NCI-H2171 (cell line): ENCODE measurements at places on chromosomes 2 and 18.
A peak's percentile ranks its signal among the peaks of the same experiment; 100 is the strongest.

DNA sequence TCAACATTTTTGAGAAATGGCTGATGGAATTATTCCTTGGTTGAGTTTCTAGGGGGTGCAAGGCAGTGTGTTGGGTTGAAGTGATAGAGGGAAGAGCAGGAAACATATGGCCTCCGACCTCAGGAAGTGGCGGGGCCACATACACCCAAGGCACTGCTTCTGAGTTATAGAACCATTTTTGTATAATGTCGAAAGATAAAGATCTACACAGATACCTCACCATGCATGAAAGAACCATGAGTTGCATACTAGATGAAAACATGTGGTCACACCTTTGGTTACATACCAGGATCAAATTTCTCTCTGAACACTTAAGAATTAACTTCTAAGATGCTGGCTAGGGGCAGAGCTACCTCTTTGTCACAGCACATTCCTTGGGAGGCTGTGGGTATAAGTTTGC lies 23.2 kb downstream of the LAMA3 start:
- DNase-seq = no peak

GRCh38 chr2:200376513-200377354 lies 70.2 kb downstream of the SPATS2L start:
- DNase-seq = no peak

DNA sequence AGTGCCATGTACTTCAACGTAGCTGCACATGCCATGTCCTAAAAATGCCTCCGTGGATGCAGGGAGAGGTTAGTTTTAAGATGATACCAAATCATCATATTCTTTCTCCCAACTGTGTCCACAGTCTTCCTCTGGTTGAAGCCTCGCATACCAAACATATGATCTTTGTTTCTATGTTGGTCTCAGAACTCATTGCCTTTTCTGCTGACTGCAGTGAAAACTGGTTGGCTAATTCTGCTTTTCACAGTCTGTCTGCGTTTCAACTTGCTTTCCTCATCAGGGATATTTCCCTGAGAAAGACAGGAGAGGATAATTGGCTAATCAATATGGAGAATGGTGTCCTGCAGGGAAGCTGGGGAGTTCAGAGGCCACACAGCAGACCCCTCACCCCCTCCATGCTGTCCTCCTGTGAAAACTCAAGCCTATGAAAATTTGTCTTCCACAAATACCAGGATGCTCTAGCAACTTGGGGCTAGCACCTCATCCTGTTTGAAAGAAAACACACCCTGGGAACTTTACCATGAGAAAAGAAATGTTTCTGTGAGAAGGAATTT lies 192.2 kb upstream of the PXDN start:
- DNase-seq = no peak

GRCh38 chr18:4510160-4510559 lies 55.1 kb upstream of the DLGAP1 start:
- DNase-seq = no peak

GRCh38 chr18:58400331-58400870 lies 228.5 kb downstream of the ALPK2 start:
- no peak for DNase-seq

- peak; percentile 1 for DNase-seq
Measured at GRCh38 chr2:62972601-62973000, 78.0 kb upstream of the OTX1 start.

- DNase-seq = no peak
Measured at GRCh38 chr2:84649487-84650142, 133.3 kb downstream of the DNAH6 start.

GRCh38 chr2:54549430-54549829 lies 93.3 kb downstream of the SPTBN1 start:
- no peak for DNase-seq

DNA sequence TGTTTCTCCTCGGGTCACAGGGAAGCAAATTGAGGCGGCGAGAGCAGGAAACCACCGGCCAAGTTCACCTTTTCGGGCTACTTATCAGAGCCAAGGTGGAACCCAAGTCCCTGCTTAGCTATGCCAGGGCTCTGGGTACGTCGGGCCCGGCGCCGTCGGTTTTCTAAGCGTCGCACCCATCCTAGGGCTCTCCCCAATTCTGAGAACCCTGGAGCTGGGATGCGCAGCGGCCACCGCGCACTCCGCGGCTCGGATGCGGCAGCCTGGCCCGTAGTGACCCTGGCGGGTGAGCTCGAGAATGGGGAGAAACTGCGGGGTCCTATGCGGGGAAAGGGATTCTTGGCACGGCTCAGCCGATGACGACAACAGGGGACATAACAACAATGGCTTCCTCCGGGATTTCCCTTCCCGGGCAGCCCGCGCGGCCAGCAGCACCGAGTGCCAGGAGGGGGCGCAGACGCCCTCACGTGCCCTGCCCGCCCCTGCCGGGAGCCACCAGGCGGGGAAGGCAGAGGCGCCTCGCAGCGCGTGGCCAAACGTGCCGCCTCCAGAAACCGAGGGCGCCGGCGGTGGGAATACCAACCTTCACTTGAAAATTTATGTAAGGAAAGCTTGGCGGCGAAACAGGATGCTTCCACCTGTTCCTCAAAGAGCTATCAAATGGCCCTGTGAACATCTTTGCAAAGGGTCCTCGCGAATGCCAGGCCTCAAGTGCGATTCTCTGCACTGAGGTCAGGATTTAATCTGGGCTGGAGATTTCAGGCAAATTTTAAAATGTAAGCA lies 2.1 kb upstream of the SLC30A3 start:
- peak; percentile 88 for DNase-seq

DNA sequence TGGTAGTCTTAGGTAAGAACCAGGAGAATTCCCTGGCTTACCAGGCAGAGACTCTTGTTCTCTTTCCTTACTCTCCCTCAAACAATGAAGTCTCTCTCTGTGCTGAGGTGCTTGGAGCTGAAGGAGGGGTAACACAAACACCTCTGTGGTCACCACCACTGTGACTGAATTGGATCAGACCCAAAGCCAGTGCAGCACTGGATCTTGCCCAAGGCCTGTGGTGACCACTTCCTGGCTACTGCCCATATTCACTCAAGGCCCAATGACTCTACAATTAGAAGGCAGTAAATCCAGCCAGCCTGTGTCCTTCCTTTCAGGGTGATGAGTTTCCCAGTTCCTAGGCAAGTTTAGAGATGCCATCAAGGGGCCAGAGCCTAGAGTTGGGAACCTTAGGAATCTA lies 706.8 kb downstream of the SLC4A3 start:
- no peak for DNase-seq

- DNase-seq = no peak
Measured at GRCh38 chr18:3877678-3878077, 427.7 kb downstream of the TGIF1 start.

DNA sequence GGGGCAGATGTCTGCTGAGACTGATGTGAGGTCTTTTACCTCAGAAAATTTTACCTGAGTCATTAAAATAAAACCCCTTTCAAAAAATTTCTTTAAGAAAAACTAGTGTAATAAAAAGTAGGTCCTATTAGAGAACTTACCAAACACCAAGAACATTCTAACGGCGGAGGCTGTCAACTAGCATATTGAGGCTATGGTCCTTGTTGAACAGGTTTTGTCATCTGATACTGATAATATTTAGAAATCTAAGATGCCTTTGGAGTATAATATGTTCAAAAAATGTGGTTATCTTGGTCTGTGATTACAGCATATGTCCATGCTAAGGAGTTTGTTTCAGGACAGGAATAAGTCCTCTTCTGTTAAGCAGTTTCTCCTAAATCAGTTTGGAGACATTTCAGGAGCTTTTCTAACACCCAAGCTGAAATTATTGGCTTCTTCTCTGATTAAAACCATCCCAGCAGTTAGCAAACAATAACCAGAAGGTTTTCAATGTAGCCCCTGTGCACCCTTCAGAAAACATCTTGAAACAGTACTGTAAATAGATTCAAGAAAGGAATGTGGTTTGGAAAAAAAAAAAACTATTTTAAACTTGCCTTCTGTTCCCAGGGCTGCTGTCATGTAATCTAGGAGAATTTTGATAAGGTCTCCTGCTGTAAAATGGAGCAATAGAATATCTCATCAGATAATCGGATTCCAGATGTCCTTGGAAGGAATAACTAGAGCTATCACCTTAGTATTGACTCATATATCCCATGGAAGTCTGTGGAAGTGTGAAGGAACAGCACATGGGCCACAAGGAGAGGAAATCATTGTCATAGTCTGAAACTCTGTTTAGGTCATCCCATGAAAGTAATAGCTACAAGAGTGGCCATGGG lies 58.7 kb upstream of the B3GNT2 start:
- no peak for DNase-seq

DNA sequence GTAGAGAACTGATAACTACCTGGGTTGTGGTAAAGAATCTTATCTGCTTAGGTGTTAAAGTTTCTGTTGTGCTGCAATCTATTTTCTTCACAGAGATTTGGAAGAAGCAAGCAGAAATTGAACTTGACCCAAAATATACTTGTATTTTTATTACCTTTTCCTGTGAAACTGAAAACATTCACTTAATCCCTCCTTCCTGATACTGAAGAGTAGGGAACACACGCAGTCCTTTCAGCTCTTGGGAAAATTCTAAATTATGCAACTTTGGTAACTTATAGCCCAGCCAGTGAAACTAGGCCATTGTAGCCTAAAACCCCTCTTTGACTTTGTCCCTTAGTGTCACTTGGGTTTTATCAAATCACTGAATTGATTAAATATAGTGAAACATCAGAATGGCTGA lies 128.4 kb upstream of the MEIS1 start:
- no peak for DNase-seq

DNA sequence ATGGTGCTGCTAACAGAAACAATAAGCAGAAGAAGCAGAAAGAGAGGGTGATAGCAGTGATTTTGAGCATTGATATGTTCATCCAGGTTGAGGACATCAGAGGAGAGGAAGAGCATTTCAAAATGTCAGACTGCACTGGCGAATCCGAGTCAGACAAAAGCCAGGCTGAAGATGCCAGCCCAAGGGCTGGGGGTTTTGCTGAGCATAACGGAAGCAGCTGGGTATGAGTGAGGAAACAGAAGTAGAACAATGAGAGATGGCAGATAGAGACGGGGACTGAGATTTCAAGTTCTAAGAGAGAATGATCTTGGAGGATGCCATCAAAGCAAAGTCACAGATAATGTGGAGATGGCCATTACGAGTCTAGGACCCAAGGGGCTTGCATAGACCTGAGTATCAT lies 151.2 kb downstream of the RNF144A start:
- no peak for DNase-seq

DNA sequence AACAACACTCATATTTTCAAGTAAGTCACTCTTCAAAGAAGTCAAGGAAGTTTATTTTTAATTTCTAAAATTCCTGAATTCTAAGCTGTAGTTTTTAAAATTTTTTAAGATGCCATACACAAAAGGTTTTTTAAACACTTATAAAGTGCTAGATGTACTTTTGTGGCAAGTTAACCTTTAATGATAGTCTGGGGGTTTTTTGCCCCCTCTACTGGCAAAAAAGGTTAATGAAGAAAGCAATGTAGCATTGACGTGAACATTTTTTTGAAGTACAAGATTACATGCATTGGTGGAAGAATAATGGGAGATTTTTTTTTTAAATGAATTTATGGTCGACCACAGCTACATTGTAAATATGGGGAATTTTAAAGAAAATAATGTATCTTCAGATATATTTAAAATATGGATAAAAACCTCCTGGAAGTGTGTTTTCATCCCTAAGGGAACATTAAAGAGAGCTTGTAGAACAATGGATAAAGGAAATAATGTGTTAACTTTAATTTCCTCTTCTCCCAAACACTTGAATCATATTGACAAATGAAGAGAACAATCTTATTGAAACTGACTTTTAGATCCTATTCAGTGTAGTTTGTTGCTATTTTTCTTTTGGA lies 12.6 kb downstream of the ITPRID2 start:
- DNase-seq = no peak

DNA sequence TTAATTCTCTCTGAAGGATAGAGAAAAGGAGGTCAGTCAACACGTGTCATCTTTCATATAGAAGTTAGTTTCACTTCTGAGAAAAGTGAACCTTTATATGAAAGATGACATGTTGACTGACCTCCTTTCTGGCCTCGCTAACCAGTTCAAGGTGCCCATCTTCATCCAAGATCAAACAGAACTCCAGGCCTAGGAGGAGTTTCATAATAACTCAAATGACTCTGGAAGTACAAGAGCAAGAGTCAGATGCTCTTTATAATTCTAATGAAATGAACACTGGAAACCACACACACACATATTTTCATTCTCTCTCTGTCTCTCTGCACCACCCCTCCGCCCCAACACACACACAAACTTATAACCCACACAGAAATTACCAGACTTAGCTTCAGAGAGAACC lies 16.3 kb downstream of the ANKRD44 start:
- no peak for DNase-seq

DNA sequence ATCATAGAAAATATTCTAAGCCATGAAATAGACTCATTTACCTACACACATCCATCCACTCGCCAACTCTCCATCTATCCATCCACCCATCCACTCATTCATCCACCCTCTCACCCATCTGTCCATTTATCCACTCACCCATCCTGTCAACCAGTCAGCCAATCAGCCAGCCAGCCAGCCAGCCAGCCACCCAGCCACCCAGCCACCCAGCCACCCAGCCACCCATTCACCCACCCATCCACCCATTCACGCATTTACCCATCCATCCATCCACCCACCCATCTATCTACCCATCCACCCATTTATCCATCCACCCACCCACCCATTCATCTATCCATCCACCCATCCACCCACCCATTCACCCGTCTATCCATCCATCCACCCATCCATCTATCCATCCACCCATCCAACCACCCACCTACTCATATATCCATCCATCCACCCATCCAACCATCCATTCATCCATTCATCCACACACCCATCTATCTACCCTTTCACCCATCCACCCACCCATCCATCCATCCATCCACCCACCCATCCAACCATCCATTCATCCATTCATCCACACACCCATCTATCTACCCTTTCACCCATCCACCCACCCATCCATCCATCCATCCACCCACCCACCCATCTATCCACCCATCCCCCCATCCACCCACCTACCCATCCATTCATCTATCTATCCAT lies 185.1 kb downstream of the LOXHD1 start:
- no peak for DNase-seq

- DNase-seq = no peak
Measured at GRCh38 chr2:71907503-71907902, 240.2 kb downstream of the CYP26B1 start.

DNA sequence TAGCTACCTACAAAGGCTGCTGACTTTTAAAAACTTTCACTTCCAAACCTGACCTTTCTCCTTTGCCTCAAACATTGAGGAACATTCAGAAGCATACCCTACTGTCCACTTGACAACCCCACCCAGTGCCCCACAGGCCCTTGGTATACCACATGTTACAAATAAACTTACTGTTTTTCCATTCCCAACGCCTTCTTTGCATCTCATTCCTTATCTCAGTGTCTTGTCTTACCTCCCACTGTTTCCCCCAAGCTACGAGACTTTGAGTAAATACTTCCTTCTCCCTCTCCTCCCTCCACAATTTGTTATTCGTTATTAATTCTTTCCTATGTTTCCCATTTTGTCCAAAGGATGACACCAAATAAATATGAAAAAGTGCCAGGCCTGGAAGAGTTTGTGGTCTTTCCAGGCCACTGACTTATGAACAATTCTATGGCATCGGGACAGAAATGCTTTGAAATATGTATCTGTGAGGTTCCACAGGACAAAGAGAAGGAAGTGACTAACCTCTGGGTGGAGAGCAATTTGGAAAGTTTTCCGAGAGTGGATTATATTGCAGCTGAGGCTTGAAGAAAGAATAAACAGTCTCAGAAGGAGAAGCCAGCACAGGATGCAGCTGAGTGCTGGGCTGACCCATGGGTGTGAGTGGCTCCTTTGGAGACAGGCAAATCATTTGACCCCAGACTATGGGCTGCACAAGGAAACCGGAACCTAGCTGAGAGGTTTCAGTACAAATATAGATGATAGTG lies 409.0 kb downstream of the LPIN1 start:
- DNase-seq = no peak
